ENCODE measurements at places on chromosomes 2 and 18.

- DNase-seq: no peak
Observed at GRCh38 chr2:2633017-2633416, 301.9 kb upstream of the MYT1L start.

- no peak for DNase-seq
Observed at GRCh38 chr2:149360106-149360505, 29.7 kb downstream of the LYPD6 start.

DNA sequence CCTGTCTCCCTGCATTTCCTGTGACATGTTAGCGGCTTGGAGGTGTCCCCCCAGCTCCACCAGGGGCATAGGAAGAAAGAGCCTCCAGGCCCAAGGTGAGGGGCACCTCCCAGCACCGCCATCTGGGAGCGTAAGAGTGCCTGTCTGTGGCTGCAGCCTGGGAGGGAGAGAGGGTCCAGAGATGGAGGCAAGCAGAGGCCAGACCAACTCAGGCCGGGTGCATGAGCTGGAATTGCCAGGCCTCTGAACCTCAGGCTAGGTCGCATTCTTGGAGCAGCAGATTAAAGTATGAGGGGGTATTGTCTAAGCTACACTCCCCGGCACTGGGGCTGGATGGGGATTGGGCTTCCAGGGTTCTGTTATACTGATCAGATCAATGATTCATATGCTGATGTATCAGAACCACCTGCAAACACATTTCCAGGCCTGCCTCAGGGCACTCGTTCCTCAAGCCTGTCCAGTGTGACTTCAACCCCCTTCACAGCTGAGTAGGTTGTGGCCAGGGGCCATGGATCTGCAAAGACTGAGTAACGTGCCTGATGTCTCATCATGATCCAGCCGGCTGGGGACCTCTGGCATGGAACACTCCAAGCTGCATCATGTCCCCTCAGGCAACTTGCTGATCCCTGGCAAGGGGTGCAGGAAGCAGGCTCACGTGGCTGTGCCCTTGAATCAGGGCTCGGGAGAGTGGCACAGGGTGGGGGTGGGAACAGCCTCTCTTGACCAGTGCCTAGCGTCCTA lies 73.2 kb downstream of the HS1BP3 start:
- DNase-seq: no peak

GRCh38 chr2:191265311-191266170 lies 20.3 kb downstream of the MYO1B start:
- DNase-seq: no peak

DNA sequence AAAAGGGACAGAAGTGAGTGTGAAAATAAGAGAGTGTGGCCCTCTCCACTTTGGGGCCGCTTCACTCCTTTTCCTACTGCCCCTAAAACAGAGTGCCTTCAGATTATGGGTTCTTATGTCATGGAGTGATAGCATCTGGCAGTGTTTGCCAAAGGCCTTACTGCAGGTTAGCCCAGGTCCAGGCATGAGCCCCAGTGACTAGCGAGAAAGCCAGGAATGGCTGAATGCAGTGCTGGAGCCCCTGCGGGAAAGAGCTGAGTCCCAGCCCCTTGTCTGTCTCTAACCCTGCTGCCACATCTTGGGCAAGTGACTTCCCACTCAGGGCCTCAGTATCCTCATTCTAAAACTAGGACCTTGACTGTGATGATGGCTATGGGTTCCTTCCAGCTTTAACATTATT lies 6.0 kb downstream of the IGFBP5 start:
- DNase-seq: no peak

- DNase-seq: no peak
Observed at GRCh38 chr2:105176429-105176828, 65.1 kb upstream of the GPR45 start.

GRCh38 chr2:166360906-166361305 lies 14.8 kb downstream of the SCN9A start:
- DNase-seq: no peak
